CD4-positive, CD25-positive, alpha-beta regulatory T cell (primary cell): ENCODE measurements at places on chromosomes 2 and 18. TPM values are rescaled to one million over a fixed set of nuclear protein-coding genes. Genes with fewer than 3 reads are reported as not detected.

The ASXL3 gene
- not detected for total RNA-seq

GRCh38 chr2:226031647-226032501 lies 632.4 kb downstream of the NYAP2 start:
- H3K4me1 ChIP-seq = no peaks in the 10 kb centered on the region
- H3K27ac ChIP-seq = no peak overlapping the region
- no peaks in the 10 kb centered on the region for H3K36me3 ChIP-seq
- H3K27me3 ChIP-seq = no peaks in the 10 kb centered on the region
- H3K4me3 ChIP-seq = no peak overlapping the region

DNA sequence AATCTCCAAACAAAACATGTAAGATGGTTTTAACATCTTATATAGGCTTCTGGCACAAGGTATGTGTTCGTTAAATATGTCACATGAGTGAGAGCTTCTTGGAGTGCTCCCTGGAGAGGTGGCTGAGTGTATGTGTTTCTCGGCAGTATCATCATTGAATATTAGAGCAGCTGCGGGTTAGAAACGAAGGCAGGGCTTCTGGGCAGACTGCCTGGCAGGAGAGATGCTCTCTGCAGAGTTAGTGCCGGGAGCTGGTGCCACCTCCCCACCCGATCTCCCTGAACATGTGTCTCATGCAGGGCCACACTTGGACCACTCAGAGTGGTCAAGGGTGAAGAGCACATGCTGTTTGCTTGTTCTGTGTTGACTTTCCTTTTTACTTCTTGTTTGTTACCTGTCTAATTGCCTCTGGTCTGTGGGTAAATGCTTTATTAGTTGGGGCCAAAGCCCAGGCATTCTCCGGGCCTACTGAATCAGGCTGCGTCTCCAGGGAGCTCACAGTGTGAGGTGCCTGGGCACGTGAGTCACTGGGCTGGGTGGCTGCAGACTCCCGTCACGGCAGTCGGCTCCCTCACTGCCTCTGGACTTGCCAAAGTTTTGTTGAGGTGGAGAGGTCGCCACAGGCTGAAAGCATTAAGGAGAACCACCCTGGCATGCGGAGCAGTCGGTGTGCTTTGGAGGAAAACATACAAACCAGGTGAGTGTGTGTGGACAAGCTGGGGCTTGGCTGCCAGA lies 246.6 kb downstream of the FHOD3 start:
- no peak overlapping the region for H3K27ac ChIP-seq
- H3K36me3 ChIP-seq = no peaks in the 10 kb centered on the region
- H3K4me1 ChIP-seq = no peaks in the 10 kb centered on the region
- H3K4me3 ChIP-seq = no peak overlapping the region
- no peak for DNase-seq

The HOXD13 gene
- total RNA-seq = not detected

The SPP2 gene
- total RNA-seq = not detected

The ERFE gene
- not detected for total RNA-seq

DNA sequence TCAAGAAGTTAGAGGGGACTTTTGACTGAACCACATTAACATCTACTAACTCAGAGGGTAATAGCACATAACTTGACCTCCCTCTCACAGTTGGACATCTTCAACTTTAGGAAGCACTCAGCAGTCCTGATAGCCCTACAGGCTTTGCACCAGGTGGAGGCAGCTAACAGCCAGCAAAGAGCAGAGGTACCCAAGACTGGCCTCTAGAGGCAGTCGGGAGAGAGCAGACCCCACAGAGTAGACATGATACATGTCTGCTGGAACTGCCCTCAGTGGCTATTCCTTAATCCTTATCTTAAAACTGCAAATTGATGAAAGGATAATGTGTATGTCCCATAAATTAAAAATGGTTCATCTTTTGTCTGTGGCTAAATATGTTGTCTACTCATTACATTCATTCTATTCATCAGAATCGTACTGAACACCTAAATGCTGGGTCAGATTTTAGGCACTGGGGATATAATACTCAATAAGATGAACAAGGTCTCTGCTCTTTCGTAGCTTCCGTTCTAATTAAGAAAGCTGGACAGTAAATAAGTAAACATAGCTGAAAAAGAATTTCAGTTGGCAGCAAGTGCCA lies 49.8 kb downstream of the CAB39 start:
- DNase-seq = no peak
- no peaks in the 10 kb centered on the region for H3K27me3 ChIP-seq
- no peak overlapping the region for H3K4me3 ChIP-seq

The IL1F10 gene
- not detected for total RNA-seq

The RESP18 gene
- total RNA-seq = not detected
